Foreskin keratinocyte (primary cell): ENCODE measurements at places on chromosomes 3 and 15. TPM values are rescaled to one million over a fixed set of nuclear protein-coding genes. Genes with fewer than 3 reads are reported as not detected.

The PLXNB1 gene
- 67.8 and 73.4 TPM in 2 replicates for total RNA-seq

The LPCAT4 gene
- 32.6 and 36.4 TPM in 2 replicates for total RNA-seq

- DNase-seq, result peak; percentile 68
Observed at GRCh38 chr15:40104865-40105516, 3.7 kb downstream of the BMF start.

GRCh38 chr3:2765002-2765579 lies 345.1 kb downstream of the IL5RA start:
- no peak for DNase-seq

The POLG gene
- total RNA-seq, result 47.8 and 50.5 TPM in 2 replicates

- DNase-seq, result no peak
Observed at GRCh38 chr3:115581362-115582135, 41.8 kb upstream of the GAP43 start.

GRCh38 chr3:24272408-24272807 lies 222.2 kb downstream of the THRB start:
- DNase-seq, result no peak

The DNAJB11 gene
- total RNA-seq, result 80.8 and 83.7 TPM in 2 replicates

DNA sequence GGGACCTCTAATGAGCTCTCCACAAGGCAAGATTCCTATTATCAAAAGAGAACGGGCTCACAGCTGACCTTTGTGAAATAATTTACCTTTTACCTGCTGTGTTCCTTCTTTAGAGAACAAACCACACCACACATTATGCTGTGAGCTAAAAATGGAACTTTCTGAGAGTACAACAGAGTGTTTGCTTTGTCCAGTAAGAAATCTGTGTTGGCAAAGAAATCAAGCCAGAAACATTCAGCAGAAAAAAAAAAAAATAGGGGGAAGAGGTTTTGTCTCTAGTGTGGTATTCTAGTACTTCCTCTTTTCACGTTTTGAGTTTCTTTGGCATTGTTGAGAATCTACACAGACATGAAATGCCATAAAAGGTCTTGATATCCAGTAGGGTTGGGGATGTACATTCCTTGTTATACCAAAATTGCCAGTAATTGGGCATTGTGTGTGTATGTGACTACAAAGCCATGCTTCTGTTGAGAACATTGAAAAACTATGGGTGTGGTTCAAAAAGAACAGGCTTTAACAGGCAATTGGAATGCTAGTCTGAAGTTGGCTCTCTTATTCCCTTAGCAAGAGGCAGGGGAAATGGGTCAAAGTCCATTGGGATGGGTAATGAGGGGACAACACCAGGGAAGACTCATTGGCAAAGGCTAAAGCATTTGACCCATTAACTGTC lies 273.5 kb downstream of the NEK10 start:
- no peak for DNase-seq

The C3orf80 gene
- total RNA-seq, result not detected in 2 replicates

- DNase-seq, result no peak
Observed at GRCh38 chr3:138197058-138197457, 10.0 kb downstream of the ARMC8 start.

The ANAPC13 gene
- total RNA-seq, result 54.6 and 60.3 TPM in 2 replicates

The RBPMS2 gene
- not detected in 2 replicates for total RNA-seq

GRCh38 chr3:190883973-190884832 lies 21.7 kb upstream of the GMNC start:
- peak; percentile 47 for DNase-seq

The DUOX1 gene
- 16.3 and 17.8 TPM in 2 replicates for total RNA-seq

- no peak for DNase-seq
Observed at GRCh38 chr15:80484333-80484864, 80.2 kb downstream of the ARNT2 start.

DNA sequence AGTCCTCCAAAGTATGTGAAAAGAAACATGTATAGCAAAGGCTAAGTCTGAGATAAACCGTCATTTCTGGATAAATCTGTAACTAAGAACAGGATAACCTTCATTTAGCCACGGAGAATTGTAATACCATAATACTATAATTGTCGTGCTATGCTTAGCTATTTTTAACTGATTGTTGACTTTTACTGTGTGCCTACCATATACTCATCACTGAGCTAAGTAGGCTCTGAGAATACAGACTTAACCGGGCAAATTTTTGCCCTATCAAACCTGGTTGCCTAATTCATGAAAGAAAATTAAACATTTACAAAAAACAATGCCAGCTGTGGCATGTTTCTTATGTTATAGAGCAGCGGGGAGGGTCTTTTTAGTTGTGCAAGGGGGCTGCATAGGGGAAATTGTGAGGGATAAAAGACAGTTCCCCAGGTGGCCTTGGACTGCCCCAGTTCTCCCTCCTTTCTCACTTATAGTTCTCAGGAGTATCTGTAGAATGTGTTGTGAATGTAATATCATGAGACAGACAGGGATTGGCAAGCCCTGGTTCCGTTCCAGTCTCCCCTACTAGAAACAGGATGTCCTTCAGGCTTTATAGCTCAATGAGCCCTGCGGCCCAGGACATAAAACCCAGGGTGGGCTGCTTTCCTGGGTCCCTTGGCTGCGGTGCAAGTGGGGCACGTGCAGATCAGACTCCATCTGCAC lies 318.5 kb downstream of the GBE1 start:
- no peak for DNase-seq

DNA sequence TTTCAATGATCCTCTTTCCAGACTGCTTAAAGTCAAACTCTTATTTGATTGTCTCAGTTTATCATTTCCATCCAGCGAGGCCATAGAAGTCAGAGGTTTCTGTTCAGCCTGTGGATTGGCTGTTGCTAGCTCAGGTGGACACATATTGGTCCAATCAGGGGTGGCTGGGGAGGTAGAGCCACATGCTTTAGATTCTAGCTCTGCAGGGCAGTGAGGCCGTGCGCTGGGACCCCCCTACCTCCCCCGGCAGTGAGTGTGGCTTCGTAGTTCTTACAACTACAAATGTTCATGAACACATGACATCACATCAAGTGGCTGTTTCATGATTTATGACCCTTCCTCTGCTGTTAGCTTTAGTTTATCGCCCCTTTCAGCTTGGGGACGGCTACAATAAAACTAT lies 18.0 kb downstream of the APOD start:
- DNase-seq, result no peak

DNA sequence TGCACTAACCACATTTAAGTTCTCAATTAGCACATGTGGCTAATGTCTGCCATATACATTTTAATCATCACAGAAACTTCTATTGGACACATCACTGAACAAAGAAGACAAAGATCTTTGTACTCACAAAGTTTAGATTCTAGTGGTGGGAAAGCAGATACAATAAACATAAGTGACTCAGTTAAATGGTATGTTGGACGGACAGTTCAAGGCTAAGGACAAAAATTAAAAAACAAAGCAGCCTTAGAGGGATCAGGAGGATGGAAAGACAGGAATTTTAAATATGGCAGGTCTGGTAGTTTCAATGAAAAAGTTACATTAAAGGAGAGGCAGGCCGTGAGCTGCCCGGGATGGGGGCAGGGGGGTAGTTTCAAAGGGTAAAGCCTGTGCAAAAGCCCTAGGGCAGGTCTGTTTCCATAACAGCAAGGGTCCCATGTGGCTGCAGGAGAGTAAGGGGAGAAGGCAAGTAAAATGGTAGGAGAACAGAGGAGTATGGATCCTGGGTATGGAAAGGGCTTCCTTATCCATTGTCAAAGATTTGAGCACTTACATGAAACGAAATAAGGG lies 220.7 kb downstream of the FHIT start:
- DNase-seq, result peak; percentile 42

DNA sequence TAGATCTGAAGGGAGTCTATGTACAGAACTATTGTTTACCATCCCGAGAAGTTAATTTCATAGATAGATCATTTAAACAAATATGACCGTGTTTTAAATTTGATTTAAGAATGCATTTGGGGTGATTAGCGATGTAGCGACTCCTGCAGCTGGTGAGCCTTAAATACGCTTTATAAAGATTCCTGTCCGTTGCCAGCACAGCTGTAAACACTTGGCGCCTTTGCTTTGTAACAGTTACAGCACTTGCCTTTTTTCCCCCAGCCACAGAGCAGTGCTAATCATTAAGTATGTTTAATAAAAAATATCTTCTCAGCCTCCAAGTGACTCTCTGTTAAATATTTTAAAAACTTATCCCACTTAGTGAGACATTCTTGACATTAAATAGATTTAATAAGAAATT lies 333.8 kb downstream of the FEZF2 start:
- no peak for DNase-seq

- DNase-seq, result no peak
Observed at GRCh38 chr3:169410430-169410829, 253.1 kb downstream of the MECOM start.

GRCh38 chr15:85767785-85768529 lies 26.8 kb downstream of the KLHL25 start:
- no peak for DNase-seq

DNA sequence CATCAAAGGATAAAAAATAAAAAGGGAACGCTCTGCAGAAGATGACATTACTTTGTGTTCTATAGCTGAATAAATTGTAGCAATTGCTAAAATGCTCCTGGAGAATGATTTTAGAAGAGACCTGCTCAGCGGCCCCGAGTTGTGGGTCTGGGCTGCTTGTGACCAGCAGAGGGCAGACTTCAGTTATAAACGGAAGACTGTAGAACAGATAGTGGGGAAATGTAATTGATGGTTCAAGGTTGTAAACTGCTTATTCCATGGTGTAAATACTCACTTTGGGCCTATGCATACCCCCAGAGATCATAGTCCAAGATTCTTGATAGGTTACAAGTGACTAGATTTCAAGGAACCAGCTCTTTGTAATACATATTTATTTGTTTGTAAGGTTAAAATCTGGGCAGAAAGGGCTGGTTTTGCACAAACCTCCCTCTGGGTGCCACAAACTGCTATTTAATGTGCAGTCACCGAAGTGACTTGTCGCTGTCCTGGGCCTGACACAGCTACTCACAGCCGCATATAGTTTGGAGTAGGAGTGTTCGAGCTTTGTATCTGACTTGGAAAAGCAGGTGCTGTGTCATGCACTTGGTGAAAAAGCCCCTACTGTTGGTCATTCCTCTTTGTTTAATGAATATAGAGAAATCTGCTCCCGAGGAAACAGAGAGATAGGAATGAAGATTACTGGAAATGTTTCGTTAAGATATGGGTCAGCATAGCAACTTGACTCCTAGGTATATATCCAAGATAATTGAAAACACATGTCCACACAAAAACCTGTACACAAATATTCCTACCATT lies 34.7 kb upstream of the NDUFB4 start:
- DNase-seq, result peak; percentile 24

The RBMS3 gene
- total RNA-seq, result 9.6 and 11.1 TPM in 2 replicates

The GADL1 gene
- total RNA-seq, result not detected in 2 replicates

DNA sequence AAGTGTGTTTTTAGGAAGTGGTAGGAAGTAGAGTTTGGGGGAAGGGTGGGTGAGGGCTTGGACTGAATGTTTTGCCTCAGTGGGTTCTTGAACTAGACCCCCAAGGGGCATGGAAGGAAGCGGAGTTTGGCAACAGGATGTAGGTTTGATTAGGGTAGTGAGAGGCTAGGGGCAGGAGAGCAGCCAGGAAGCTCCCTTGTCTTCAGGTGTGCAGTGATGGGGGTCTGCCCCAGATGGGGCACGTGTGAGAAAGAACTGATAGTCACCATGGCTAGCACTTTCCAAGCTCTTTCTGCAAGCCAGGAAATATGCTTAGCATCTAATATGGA lies 4.7 kb downstream of the ZSCAN2 start:
- DNase-seq, result no peak

The EXD1 gene
- 0.07 TPM in 1 of 2 replicates, not detected in the other for total RNA-seq

DNA sequence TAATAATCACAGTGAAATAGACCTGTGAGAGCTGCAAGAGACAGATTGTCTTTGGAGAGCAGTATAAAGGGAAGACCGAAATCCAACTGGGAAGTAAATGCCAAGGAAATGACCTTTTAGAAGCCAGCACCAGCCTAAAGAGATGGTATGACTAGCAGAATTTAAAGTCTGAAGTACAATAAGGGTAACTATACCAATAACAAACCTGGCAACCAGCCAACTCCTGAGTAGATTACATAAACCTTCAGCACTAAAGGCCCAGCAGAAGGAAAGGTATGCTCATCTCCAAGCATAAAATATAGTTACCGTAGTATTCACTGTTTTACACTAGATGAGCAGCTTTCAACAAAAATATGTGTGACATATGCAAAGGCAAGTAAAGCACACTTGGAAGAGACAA lies 155.1 kb upstream of the SATB1 start:
- DNase-seq, result no peak

- DNase-seq, result no peak
Observed at GRCh38 chr3:146142757-146143156, 18.2 kb downstream of the PLOD2 start.

The KBTBD13 gene
- not detected in 2 replicates for total RNA-seq

GRCh38 chr15:92933831-92934230 lies 33.7 kb downstream of the CHD2 start:
- DNase-seq, result no peak

- DNase-seq, result no peak
Observed at GRCh38 chr3:100893590-100893989, 99.6 kb downstream of the ABI3BP start.

The SYNPR gene
- total RNA-seq, result not detected in 2 replicates

The TMEM40 gene
- total RNA-seq, result 250 and 336 TPM in 2 replicates

DNA sequence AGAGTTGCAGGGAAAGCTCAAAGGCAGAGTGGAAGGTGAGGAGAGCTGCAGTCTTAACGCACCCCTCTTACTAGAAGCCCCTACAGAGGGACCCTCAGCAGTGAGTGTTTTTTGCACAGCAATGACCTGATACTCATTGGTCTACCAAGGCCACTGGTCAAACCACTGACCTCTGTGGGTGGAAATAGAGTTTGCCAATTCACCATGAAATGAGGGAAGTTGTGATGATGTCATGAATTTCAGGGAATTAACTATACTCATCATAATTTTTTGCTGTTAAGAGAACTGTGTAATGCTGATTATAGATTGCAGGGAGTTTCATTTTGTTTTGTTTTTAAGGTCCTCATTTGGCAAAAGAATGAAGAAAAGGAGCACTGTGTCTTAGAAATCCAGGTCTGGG lies 101.7 kb upstream of the SMAD3 start:
- no peak for DNase-seq

The ANKUB1 gene
- total RNA-seq, result 0.42 and 0.82 TPM in 2 replicates

The ALDH1L1 gene
- total RNA-seq, result 0.68 and 1.7 TPM in 2 replicates

The SLC25A20 gene
- 9.7 and 12.9 TPM in 2 replicates for total RNA-seq

GRCh38 chr3:11805716-11806115 lies 41.0 kb downstream of the TAMM41 start:
- no peak for DNase-seq

GRCh38 chr3:109702976-109703375 lies 365.6 kb upstream of the DPPA4 start:
- no peak for DNase-seq

The SOX14 gene
- total RNA-seq, result not detected in 2 replicates

- DNase-seq, result no peak
Observed at GRCh38 chr3:35900079-35900478, 260.8 kb downstream of the ARPP21 start.

- DNase-seq, result no peak
Observed at GRCh38 chr3:30646181-30646876, 39.9 kb downstream of the TGFBR2 start.

DNA sequence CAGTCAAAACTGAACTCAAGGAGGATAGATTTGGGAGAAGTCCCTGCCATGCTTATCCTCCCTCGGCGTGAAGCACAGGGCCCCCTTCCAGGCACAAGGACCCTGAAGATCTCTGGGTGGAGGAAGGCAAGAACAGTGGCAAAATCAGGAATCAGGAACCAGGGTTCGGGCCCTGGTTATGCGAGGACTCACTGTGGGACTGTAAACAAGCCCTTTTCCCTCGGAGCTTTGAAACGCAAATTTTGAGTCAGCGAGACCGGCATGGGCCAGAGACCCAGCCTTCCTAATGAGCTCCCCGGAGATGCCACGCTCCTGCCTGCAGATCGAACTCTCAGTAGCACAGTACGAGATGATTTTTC lies 70.1 kb downstream of the SLC12A8 start:
- no peak for DNase-seq

GRCh38 chr3:133995264-133995663 lies 34.5 kb downstream of the SLCO2A1 start:
- no peak for DNase-seq

GRCh38 chr3:11304175-11304574 lies 32.0 kb downstream of the ATG7 start:
- DNase-seq, result no peak
